T follicular helper cell (primary cell): ENCODE measurements at places on chromosomes 4 and X.

DNA sequence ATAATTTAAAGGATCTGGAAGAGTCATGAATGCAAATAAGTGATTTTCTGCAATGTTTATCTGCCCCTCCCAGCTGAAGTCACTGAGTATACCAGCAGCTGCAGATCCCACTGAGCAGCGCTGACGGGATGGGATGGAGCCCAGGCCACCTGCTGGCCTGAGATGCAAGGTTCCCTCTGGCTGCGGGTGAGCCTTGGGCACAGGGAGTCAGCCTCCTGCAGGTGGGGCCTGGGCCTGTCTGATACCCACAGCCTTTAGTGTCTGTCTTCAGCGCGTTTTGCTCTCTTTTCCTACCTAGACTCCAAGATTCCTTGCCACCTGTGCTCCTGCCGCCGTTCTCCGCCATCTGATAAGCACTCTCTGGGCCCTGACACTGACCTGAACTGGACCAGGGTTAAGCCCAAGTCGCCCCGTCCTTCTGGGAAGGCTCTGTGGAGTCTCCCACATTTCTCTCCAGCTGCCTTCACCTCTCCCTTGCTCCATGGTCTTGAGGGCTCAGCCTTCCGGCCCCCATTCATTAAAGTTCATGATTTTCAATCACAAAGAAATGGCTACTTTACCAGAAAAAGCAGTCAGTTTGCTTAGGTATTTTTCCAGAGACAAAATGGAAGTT lies 223.1 kb upstream of the FAT1 start:
- no peak for DNase-seq

DNA sequence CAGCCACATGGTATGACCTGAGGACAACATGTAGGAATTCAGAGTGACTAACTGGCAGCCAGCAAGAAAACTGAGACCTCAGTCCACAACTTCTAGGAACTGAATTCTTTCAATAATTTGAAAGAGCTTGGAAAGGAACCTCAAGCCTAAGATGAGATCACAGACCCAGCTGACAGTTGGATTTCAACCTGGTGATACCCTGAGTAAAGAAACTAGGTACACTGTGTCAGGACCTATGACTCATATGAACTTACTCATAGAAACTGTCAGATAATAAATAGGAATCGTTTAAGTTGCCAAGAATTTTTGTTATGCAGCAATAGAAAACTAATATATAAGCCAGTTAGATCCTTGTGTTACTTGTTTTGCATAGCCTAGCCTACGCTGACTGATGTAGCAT lies 102.4 kb upstream of the DCAF12L1 start:
- DNase-seq: no peak

- no peak for DNase-seq
Observed at GRCh38 chr4:84968925-84969324, 2.4 kb upstream of the WDFY3 start.

DNA sequence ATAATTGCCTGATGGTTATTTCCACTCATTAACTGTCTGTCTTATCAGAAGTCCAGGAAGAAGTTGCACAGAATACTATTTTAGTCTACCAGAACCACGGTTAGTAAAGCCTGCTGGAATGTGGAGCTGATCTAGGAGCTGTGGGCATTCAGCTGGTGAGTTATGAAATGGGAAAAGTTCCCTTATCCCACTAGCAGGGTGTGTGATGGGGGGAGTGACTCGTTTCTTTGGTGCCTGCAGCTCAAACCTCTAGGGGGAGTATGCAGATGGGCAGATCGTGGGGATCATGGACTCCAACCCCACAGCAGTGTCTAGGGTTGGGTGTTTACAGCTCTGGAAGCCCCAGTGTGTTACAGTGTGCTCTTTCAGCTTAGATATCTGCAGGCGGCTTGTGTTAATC lies 305.7 kb upstream of the BOD1L1 start:
- DNase-seq: no peak

DNA sequence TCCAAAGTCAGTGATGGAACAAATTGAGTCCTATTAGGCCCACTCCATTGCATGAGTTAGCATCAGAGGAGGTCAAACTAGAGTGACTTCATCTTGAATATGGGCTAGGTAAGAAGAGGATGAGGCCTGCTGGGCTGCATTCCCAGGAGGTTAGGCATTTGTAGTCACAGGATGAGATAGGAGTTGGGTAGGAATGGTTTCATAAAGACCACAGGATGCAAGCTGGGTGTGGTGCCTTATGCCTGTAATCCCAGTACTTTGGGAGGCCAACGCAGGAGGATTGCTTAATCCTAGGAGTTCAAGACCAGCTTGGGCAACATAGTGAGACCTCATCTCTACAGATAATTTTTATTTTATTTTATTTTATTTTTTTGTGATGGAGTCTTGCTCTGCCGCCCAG lies 26.8 kb downstream of the PDGFRA start:
- DNase-seq: no peak

- DNase-seq: no peak
Observed at GRCh38 chr4:29372971-29373370, 1347.2 kb upstream of the PCDH7 start.

GRCh38 chr4:85005865-85006377 lies 39.4 kb upstream of the WDFY3 start:
- no peak for DNase-seq

- no peak for DNase-seq
Observed at GRCh38 chr4:6548201-6548881, 26.6 kb upstream of the MAN2B2 start.

DNA sequence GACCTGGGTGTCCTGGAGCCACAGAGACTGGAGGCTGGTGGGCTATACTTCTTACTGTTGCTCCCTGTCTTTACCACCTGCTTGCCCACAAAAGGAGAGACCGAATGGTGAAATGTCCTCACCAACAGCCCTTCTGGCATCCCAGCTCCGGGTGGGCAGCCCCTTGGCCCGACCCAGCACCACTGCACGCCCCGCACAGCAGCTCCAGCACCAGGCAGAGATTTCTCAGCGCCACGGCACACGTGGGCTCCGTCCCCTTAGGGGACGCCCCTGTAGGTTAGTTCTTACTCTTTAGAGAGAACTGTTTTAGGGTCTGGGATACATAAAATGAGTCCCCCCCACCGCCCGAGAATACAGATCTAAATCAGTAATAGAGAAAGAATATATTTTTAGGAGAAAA lies 158.4 kb upstream of the MAB21L2 start:
- no peak for DNase-seq

GRCh38 chrX:41728125-41728524 lies 4.1 kb downstream of the GPR82 start:
- no peak for DNase-seq

DNA sequence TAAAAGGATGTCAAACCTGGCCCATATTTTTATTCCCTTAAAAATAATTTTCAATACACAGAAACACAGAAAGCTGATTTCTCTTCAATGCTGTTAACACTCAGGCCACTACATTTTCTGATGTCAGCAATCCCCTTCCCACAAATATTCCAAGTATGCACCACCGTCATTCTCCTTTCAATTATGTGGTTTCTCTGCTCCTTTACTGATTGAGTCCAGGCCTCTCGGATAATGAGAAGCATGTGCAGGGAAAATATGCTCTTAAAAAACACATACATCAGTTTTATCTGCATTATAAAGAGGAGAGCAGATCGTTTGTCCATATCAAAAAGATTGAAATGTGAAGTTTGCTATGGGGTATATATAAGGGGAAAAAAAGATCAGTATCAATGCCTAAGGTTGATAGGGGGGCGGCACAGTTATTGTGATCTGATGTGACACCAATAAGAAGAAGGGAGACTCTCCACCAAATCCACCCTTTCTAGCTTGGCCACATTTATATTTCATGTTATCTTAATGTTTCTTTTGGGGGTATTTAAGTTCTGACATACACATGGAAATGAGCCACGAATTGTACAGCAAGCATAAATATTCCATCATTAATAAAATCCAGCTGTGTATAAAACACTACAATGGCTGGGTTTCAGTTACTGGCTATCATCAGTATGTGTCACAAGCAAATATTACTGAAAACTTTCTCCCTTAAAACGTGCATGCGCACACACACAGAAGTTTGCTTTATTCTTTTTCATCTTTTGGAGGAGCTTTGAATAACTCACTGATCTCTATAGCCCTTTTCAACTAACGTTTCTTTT lies 6.4 kb downstream of the AMOT start:
- no peak for DNase-seq

GRCh38 chr4:40980318-40980883 lies 230.6 kb downstream of the NSUN7 start:
- DNase-seq: no peak

DNA sequence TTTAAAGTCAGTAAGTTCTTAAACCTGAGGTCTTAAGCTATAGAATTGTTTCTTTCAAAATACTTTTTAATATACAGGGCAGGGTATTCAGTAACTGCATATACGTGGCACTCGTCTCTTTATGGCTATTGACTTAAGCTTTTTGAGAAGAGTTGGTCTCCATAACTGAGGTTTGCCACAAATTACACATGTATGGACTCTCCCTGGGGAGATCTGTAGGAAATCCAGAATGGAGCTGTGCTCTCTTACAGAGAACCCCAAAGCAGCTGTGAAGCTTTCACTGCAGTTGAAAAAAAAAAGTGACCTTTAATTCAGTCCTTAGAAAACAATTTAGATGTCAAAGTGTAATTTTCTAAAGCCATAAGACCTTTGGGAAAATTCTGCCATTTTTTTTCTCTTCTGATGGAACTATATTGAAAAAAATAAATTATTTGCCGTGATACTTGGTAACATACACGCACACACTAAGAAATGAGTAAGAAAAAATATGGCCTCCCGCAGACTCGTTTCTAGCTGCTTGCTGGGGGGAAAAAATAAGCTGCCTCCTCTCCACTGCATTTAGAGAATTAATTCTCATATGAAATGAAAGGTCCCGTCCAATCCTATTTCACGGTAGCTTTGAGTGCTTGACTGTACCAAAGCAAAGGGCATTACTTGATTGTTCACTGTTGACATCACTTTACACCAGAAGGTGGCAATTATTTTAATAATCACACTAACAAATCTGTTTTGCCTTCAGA lies 159.4 kb upstream of the TENM3 start:
- no peak for DNase-seq

DNA sequence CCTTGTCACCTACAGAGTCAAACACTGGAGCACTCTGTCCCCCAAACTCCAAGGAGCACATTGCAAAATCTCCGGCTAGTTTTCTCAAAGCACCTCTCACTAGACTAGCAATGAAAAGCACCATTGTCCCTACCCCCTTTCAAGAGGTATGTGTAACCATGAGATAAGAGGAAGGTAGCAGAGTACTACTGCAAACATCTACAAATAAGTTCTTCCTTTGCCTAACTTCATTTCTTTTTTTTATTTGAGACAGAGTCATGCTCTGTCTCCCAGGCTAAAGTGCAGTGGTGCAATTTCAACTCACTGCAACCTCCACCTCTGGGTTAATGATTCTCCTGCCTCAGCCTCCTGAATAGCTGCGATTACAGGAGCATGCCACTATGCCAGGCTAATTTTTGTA lies 17.7 kb downstream of the PPP4R3C start:
- no peak for DNase-seq

GRCh38 chr4:136751556-136751955 lies 780.7 kb downstream of the PCDH18 start:
- no peak for DNase-seq

DNA sequence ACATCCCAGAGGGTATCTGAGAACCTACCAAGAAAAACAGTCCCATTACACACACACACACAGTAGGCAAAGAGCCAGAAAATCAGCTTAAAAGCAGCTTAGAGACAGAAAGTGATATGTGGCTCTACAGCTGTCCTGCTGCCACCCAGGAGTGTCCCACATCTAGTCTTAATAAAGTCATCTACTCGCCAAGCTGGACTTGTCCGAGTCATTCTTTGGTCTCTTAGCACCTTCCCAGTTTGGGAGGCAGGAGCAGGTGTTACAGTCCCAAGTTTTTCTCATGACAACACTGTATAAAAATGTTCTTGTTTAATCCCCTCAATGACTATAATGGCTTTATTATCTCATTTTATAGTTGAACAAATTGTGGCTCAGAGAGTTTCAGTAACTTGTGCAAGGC lies 252.5 kb upstream of the CASK start:
- DNase-seq: no peak

DNA sequence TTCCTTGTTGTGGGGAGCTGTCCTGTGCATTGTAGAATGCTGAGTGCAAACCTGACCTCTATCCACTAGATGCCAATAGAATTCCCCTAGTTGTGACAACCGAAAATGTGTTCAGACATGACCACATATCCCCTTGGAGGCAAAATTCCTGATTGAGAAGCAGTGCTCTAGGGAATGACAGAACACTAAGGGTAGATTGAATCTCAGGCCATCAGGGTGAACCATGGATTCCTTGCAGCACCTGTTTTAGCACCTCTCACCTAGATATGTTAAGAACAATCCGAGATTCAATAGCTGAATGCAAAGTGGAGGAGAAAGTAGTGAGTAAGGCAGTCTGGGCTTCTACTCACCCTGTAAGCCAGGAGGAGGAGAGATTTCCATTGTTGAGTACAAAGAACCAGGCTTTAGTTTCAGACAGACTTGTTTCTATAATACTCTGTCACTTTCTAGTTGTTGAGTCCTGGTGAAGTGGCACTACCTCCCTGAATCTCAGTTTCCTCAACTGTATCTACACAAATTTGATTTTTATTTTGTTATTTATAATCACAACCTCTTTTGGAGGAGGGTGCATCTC lies 111.0 kb upstream of the RAP2C start:
- no peak for DNase-seq

- no peak for DNase-seq
Observed at GRCh38 chrX:7133050-7133440, 14.5 kb upstream of the STS start.

GRCh38 chrX:40988100-40988499 lies 97.1 kb upstream of the USP9X start:
- no peak for DNase-seq

GRCh38 chr4:7590899-7591298 lies 156.2 kb upstream of the PSAPL1 start:
- DNase-seq: no peak

GRCh38 chr4:44256414-44256813 lies 192.2 kb downstream of the KCTD8 start:
- DNase-seq: no peak

DNA sequence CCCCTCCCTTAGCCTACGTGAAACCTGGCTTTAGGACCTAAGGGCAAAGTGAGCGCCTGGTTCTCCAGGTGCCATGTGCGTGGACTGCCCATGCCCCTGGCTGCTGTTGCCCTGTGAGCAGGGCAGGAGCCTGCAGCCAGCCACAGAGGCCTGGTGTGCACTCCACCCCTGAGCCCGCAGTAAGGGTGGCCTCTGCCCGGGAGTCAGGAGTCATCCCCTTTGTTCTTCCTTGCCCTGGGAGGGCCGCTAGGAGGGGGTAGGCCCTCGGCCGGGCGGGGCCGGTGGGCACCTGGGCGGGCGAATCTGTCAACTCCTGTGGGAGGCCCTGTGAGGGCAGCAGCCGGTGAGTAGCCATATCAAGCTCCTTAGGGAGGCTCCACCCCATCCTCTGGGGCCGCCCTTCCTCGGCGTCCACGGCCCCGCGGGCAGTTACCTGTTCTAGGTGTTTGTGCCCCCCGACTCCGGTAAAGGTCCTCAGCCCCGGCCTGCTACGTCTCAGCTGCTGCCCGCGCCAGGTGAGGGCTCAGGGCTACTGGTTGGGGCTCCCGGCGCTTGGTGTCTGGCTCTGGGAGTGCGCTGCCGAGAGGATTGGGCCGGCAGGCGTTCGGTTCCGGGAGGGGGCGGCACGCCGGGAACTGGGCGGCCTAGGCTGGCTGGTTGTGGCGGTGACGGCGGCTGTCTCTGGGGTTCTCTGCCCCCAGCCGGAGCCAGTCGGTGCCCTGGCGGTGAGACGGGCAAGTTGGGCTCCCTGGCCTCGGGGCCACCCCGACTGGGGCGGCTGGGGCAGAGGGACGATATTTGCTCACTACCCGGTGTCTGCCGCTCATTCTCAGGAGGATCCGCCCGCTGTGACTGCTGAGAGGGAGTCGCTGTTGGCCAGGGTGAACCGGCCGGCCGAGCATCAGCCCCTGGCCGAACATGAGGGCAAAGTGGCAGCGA lies 1060.2 kb downstream of the TECRL start:
- DNase-seq: no peak
